ENCODE measurements at places on chromosomes 16 and 17.

- no peak for DNase-seq
Observed at GRCh38 chr17:76922967-76923366, 54.8 kb downstream of the MGAT5B start.

DNA sequence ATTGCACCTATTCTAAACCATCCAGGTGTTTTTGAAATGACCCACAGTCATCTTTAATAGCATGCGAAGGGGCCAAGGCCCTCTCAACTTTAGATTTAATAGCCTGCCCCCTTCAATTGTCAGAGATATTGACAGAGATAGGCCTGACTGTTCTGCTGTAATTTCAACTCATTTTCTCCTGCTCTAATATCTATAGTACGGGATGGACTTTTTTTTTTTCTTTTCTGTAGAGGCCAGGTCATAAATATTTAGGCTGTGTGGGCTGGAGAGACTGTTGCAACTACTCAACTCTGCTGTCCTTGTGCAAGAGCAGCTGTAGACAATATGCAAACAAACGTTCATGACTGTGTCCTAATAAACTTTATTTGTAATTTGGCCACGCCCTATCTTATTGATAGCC, 24.7 kb upstream of the KRT20 start:
- no peak for DNase-seq

- DNase-seq, result peak; percentile 38
Observed at GRCh38 chr17:75749545-75750389, 15.2 kb downstream of the GALK1 start.

DNA sequence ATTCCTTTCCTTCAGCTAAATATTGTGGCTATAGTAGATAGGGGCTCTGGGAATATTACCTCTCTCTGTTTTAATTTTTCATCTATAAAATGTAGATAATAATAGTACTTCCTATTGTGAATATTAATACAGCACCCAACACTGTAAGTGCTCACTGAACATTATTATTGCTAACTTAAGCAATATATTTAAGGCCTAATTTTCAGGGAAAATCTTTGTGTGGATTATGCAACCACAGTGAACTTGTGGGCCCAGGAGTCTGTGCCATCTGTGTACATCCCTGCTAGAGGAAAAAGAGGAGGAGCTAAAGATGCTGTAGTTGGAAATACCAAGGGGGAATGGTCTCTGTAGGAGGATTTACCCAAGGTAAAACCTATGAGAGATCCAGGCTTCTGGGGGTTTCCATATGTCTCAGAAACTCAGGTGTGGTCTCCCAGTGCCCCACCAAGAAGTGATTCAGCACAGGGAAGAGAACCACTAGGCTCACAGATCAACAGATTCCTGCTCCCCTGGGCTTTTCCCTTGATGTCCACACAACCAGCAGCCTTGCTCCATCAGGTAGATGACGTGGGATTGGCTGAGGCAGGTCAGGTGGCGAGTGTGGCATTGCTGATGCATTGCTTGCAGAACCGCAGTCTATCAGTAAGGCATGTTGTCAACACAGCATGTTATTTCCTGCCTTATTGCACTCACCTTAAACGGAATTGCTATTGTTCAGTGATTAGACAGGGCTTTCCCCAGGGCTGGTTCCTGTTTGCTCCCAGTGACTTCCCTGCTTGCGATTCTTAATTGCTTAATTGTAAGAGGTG, 1.6 kb upstream of the N4BP1 start:
- DNase-seq, result no peak

GRCh38 chr17:80086081-80086480, 15.3 kb upstream of the GAA start:
- DNase-seq, result no peak

- DNase-seq, result no peak
Observed at GRCh38 chr17:75487351-75488070, 27.8 kb downstream of the CASKIN2 start.

- DNase-seq, result no peak
Observed at GRCh38 chr16:31331807-31332301, 23.1 kb upstream of the ITGAX start.

GRCh38 chr17:17381446-17382064, 78.4 kb downstream of the NT5M start:
- no peak for DNase-seq

- DNase-seq, result no peak
Observed at GRCh38 chr16:86960266-86960665, 356.9 kb downstream of the C16orf95 start.

DNA sequence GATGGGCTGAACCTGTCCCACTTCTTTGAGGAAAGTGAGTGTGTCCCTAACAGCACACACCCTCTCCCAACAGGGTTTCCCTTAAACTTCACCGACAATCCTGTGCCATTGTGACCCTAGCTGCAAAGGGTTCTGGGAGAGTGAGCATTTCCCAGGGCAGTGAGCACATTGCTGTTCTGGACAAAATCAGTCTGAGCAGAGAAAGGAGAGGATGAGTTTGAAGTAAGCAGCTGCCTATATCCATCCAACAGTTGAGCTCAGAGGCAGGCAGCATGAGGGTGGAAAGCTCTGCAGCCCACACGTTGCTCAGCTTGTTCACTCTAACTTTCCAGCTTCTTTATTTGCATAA, 296.5 kb upstream of the MAF start:
- DNase-seq, result no peak

DNA sequence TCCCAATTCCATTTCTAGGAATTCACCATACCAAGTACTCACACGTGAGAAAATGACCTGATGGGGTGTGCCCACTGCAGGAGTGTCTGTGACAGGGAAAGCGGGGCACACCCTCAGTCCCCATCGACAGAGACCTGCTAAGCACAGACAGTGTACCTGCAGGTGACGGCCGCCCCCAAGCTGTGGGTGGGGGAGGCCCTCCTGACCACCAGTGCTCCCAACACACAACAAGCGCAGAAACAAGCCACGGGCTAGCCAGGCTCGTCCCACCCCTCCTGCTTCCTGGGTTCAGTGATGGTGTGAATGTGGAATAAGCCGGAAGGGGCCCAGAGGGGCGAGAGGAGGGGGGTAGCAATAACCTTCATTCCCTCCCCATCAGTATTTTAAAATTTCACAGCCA, 31.9 kb downstream of the ZCCHC14 start:
- DNase-seq, result no peak

DNA sequence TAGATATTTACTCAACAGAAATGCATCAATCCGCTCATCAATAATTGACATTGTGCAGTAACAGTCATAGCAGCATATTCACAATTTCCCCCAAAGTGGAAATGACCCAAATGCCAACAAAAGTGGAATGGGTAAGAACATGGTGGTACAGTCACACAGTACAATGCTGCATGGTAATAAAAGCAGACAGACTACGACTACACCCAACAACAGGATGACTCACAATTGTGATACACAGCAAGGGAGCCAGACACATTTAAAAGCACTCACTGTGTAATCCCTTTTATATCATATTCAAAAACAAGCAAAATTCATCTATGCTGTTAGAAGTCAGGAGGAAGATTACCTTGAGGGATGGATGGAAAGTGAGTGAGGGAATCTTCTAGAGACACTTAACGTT, 76.5 kb upstream of the NUDT7 start:
- no peak for DNase-seq

DNA sequence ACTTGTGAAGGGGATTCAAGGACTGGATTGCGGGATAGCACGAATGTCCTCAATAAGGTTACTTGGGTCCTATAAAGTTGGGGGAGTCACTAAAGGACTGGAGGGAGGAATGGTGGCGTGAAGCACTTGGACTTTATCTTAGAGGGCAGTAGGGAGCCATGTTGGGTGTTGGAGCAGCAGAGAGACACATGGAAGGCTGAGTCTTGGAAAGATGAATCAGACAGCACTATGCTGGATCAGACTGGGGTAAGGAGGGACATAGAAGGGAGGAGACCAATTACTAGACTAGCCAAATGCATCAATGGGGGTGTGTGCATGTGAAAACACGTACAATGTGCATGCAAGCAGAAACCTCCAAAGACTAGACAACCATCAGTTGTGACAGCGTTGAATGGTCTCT, 26.0 kb upstream of the DLX4 start:
- no peak for DNase-seq

GRCh38 chr16:53974484-53975080, 270.6 kb downstream of the FTO start:
- DNase-seq, result no peak

- DNase-seq, result no peak
Observed at GRCh38 chr16:87877942-87878507, 8.7 kb upstream of the SLC7A5 start.

Data from NCI-H446 treated with DMSO at 0.1 percent for 48 hours (cell line).